ENCODE measurements at places on chromosomes 13 and 19. TPM values are rescaled to one million over a fixed set of nuclear protein-coding genes. Genes with fewer than 3 reads are reported as not detected.
A peak's percentile ranks its signal among the peaks of the same experiment; 100 is the strongest.

The SIGLEC8 gene
- total RNA-seq = 0.99 TPM

The SOHLH2 gene
- not detected for total RNA-seq

The MISP3 gene
- 6.3 TPM for total RNA-seq

The CYP2S1 gene
- 12.5 TPM for total RNA-seq

The OR10H1 gene
- not detected for total RNA-seq

The PSG3 gene
- not detected for total RNA-seq

DNA sequence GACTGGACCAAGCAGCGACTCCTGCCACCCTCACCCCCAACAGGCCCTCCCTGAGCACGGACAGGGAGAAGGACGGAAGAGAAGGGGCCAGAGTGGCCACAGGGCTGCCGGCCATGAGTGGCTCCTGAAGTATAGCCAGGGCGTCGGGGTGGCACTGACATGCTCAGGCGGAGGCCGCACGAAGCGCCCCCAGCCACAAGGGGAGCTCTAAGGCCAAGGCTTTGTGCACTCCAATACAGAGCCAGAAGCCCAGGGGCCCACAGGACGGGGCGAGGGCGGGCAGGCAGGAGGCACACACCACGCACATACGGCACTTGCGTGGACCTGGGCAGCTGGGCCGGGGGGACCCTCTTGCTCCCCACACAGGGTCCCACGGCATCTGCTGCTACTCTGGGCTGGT, 52.0 kb downstream of the KLF2 start:
- no peak for DNase-seq

- no peak for DNase-seq
These were observed 10.9 kb upstream of the ADGRE5 start for GRCh38 chr19:14370169-14370939.

GRCh38 chr19:7888145-7888825, at the start of gene LRRC8E:
Gene LRRC8E (plus strand): TSS chr19:7888510. CDS start chr19:7895604, 7,094 bp downstream.
- DNase-seq = no peak

DNA sequence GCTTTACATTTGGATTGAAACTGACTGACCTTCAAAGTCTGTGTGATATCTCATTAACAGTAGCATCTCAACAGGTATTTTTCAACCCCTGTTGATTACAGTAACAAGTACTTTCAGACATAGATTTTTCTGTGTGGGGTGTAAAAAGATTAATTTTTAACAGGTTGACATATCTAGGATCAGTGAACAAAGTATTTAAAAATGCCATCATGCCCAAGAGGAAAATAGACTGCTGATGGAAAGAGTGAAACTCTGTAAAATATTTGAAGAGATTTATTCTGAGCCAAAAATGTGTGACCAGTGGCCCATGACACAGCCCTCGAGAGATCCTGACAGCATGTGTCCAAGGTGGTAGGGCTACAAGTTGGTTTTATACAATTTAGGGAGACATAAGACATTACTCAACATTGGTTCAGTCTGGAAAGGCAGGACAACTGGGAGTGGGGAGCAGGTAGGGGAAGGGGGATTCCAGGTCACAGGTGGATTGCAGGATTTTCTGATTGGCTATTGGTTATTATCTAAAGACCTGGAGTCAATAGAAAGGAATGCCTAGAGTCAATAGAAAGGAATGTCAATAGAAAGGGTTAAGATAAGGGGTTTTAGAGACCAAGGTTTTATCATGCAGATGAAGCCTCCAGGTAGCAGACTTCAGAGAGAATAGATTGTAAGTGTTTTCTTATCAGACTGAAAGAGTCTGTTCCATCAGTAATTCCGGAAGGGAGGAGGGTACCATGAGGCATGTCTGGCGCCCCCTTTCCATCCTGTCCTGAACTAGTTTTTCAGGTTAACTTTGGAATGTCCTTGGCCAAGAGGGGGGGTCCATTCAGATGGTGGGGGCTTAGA, 29.1 kb downstream of the TNFRSF19 start:
- no peak for DNase-seq

- DNase-seq = no peak
These were observed 79.2 kb downstream of the UBL3 start for GRCh38 chr13:29771247-29771646.

DNA sequence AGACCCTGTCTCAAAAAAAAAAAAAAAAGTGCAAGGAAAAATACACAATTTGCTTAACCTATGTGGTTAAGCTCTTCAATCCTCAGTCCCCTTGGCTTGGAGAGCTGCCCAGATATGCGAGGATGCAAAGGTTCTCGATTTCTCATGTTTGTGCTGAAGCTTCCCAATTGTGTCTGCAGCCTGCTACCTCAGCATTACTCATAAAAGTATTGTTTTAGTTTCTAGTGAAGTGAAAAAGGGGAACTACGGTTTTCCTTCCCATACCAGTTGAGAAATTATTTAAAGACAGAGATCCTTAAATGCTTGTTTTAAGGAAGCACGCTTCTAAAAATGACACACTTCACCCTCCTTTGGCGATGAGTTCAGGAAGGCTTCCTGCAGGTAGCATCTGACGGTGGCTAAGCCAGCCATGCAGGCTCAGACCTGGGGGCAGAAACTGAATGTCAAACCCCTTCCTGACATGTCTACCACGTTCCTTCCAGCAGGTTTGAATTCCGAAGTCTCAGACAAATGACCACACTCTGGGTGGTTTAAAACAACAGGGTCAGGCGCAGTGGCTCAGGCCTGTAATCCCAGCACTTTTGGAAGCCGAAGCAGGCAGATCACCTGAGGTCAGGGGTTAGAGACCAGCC, 47.9 kb downstream of the RUBCNL start:
- DNase-seq = no peak

DNA sequence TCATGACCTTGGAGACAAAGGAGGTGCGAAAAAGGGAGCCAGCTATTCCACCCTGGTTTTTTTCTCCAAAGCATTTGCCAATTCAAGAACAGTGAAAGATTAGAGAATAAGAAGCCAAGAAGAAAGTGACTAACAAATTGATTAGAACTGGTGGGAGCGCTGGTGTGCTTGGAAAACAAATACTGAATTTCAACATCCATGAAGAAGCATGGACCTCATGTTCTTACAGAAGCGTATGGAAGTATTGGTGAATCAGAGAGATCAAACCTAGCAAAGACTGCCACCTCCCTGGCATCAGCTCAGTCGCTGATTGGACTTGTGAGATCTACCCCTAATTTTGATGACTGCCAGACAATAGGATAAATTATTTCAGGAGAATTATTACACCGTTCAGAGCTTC, 195.3 kb downstream of the ITGBL1 start:
- DNase-seq = no peak

GRCh38 chr19:5141850-5142724, 173.2 kb downstream of the KDM4B start:
- peak; percentile 50 for DNase-seq

GRCh38 chr13:59623206-59623915, 540.4 kb downstream of the DIAPH3 start:
- no peak for DNase-seq

GRCh38 chr13:36717966-36718545, 44.2 kb downstream of the SERTM1 start:
- no peak for DNase-seq

DNA sequence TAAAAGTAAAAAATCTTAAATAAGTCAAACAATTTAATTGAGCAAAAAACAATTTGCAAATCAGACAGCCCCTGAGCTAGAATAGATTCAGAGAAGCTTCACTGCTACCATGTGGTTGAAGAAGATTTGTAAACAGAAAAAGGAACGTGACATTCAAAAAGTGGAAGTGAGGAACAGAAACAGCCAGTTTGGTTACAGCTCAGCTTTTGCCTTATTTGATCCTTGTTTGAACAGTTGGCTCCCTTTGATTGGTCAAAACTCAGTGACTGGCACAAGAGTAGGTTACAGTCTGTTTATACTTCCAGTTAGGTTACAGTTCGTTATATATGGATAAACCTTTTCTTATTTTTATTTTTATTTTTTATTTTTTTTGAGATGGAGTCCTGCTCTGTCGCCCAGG, 5.8 kb downstream of the ZNF221 start:
- DNase-seq = no peak

GRCh38 chr19:38850976-38851621, 1.3 kb upstream of the HNRNPL start:
- no peak for DNase-seq

- DNase-seq = no peak
These were observed 16.8 kb downstream of the CCL25 start for GRCh38 chr19:8069096-8069973.

DNA sequence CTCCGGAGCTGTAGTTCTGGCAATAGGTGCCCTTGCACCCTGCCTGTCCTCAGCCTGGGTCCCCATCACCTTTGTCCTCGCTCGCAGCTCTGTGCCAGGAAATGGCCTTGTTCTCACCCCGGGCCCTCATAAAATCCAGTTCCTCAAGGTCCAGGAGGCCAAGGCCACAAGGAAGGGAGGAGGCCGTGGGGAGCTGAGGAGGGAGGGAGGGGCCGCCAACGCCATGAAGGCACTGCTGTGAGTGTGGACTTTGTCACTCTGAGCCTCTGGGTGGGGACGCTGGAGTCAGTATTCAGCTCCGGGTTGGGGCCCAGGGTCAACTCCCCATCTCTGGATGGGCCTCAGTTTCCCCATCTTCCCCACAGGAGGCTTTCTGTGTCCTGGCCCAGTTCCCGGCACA, 9.2 kb upstream of the GNA11 start:
- DNase-seq = no peak

DNA sequence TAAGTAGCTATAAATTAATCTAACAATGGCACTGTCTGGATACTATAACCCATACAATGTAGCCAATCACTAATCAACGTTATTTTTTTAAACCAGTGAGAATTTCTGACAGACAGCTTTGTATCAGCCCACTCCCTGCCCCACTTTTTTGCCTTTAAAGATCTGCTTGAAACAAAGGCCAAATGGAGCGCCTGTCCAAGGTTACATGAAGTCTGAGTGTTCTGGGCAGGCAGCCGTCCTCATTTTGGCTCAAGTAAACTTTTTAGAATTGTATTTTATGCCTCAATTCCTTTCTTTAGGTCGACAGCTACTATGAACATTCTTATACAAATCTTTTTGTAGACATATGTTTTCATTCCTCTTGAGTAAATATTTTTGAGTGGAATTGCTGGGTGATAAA, 6.2 kb downstream of the IFT88 start:
- no peak for DNase-seq

- no peak for DNase-seq
These were observed 6.4 kb downstream of the GNA15 start for GRCh38 chr19:3142292-3142670.

DNA sequence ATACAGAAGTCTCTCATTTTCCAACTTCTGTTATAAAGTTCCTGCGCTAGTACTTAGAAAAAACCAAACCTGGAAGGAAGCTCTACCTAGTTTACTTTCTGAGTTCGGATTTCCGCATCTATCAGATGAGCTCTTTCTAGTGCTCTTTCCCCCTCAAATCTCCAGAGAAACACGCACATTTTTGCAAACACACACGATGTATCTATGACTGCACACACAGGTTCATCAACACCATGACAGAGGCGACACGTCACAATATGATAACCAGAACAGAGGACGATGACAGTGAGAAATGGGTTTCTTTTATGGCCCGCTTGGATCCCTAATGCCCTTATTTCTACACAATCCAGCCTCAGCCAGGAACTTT, 629 bp upstream of the LRRC63 start:
- no peak for DNase-seq

DNA sequence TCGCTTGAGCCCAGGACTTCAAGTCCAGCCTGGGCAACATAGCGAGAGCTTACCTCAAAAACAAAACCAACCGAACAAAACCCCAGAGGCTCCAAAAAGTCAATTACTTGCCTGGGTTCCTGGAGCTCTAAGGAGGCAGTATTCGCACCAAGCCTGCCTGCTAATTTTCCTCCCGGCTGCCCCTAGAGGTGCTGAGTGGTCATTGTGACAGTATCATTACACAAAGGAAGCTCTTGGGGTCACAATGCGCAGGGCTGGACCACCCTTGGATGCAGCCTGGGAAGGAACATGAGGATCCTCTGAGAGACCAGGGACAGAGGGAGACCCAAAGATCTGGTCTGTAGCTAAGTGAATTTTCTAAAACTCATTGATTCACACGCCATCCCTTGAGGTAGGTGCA, 8.5 kb upstream of the PEX11G start:
- DNase-seq = no peak

DNA sequence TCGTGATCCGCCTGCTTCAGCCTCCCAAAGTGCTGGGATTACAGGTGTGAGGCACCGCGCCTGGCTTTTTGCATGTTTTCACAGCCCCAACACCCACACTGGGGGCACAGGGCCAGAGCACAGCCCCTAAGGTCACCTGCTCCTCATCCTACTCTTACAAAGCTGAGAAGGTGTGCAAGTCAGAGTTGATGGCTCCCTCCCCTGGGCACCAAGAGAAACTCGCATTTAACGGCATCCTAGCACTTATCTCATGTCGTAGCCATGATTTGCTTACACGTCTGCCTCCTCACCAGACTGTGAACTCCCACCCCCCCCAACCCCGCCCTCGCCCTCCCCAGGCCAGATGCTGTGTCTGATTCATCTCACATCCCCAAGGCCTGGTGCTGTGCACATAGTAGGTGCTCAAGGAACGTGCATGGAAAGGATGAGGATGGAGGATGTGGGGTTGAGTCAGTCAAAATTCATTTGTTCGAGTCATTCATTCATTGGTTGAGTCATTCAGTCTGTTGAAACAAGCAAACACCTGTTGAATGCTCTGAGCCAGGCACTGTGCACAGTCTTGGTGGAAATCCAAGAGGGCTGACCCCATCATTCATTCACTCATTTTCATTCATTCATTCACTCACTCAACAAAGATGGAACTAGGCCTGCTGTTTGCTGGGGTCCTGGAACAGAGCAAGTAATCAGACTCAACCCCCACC, 11.3 kb downstream of the SHANK1 start:
- DNase-seq = no peak

GRCh38 chr19:16133818-16134217, 9.7 kb upstream of the HSH2D start:
- no peak for DNase-seq

DNA sequence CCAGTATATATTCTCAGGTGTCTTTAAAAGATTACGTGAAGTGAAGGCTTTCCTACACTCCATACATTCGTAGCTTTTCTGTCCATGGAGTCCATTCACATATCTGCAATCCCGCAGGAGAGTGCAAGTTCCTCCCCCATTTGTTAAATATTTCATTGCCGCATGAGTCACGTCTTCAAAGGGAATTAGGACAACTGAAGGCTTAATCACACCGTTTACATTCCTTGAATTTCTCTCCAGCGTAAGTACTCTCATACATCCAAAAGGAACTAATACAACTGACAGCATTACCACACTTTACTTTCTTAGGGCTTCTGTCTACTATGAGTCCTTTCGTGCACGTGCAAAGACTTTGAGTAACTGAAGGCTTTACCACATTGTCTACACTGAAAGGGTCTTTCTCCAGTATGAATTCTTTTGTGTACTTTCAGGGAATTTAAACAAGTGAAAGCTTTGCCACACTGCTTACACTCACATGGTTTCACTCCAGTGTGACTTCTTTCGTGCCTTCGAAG, 29.0 kb upstream of the ZNF564 start:
- DNase-seq = no peak

GRCh38 chr13:76778853-76779252, 107.4 kb downstream of the KCTD12 start:
- no peak for DNase-seq
